Thymus (tissue), 14 donors: ENCODE measurements at places on chromosomes 5 and 9. TPM values are rescaled to one million over a fixed set of nuclear protein-coding genes. Genes with fewer than 3 reads are reported as not detected.

The IL9 gene
- 0.52 TPM for total RNA-seq

GRCh38 chr5:13866792-13867191 lies 77.7 kb downstream of the DNAH5 start:
- DNase-seq, result peak; percentile 6

The PCDHB2 gene
- total RNA-seq, result 0.24 TPM

DNA sequence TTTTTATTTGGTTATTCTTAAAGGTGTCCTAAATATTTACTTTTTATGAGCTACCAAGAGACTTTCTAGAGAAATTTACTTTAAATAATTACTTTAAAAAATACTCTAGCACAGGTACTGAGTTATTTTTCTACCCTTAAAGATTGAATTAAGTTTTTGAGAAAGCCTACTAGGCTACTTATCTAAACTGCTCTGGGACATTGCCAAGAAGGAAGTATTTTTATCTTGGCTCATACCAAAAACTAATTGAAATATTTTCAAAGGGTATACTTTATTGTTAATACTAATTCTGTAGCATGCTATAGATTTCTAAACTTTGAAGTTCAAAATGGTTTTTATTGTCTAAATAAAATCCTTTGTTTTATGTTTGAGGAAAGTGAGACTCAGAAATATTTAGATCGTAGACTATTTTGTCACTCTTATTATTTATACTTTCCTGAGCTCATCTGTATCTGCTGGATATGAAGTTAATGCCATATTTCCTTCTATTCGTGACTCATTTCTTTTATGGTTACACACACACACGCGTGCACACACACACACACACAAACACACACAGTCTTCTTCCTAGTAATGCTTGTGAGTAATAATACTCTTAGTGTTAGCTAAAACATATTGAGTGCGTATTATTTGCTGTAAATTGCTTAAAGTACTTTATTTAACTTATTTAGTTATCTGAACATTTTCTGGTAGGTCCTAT lies 89.5 kb downstream of the MAN2A1 start:
- DNase-seq, result no peak

- DNase-seq, result no peak
Measured at GRCh38 chr9:127255692-127256091, 8.9 kb upstream of the GARNL3 start.

GRCh38 chr9:5188060-5188984 lies 2.9 kb upstream of the INSL6 start:
- no peak for DNase-seq

The HOMER1 gene
- total RNA-seq, result 13.5 TPM

- DNase-seq, result no peak
Measured at GRCh38 chr9:88056876-88057275, 81.4 kb downstream of the SPATA31C2 start.

DNA sequence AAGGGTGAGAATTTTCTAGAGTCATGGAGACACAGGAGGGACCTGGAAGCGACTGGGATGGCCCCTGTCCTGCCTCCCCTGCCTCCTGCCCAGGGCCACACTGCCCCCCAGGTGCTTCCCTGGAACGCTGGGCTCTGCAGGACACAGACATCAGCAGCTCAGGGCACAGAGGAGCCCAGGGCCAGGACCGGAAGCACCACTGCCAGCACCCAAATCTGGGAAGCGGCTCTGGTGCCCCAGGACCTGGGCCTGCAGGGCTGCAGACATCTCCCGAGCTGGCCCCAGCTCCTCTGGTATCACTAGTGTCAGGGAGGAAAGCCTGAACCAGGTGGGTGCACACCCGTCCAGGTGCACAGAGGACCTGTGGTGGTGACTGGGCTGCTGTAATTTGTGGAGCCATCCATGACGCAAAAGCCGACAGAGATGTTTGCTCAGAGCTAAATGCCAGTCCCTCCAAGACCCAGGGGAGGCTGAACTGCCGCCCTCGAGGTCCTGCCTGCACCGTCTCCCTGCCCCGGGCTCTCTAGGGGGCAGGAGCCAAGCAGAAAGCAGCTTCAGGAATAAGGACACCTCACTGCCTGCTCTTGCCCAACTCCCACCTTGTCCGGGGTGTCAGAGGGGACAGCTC lies 46.0 kb upstream of the SIMC1 start:
- no peak for DNase-seq

GRCh38 chr5:149610589-149611255 lies 29.4 kb downstream of the ARHGEF37 start:
- no peak for DNase-seq

GRCh38 chr5:151144275-151144674 lies 13.3 kb downstream of the ANXA6 start:
- DNase-seq, result no peak

The CCNB1 gene
- total RNA-seq, result 106 TPM

DNA sequence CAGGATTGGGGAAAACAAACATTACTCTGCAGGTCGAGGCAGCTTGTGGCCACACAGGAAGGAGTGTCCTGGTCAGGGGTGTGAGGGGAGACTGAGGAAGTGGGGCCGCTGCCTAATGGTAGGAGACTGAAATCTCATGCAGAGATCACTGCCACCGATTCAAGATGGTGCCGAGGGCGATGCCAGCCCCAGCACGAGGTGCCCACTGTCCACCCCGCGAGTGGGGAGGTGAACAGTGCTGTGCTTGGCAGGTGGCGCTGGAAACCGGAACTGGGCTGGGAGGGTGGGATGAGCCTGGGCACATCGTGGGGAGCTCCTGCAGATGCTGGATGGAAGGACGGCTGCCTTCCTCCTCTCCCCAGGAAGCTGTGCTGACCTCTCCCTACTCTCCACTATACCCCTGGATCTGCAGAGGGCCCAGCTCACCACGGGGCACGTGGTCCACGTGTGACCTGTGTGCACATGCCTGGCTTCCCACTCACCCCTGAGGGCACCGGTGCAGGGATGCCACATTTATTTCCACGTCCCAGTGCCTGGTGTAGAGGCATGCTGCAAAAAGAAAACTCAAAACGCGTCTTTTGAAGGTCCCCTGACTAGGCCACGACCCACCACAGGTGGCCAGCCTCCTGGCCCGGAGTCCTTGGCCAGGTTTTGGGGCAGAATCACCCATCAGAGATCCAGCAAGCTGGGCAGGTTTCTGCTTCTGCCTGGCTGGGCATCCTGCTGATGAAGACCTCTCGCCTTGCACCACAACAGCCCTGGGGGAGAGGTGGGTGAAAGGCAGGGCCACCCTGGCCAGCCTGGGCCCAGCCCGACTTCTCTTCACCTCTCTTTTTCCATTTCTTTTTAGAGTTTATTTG lies 71.7 kb upstream of the FCN1 start:
- DNase-seq, result no peak

The CCL28 gene
- 2.0 TPM for total RNA-seq

The MEF2C gene
- total RNA-seq, result 12.8 TPM

DNA sequence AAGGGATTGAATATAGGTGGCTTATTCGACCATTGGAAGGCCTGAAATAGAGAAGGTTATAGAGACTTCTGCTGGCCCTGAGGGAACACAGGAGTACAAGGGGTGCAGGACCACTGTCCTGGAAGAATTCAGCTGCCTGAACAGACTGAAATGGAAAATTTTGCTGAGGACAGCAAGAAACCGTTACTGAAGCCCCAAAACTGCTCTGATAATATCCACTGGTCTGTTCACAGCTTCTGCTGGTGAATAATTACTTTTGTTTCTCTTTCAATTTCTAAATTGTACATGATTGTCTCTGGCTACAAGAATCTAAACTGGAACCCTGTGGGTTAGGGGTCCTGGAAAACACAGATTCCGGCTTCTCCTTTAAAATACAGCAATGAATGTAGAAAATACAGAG lies 218.5 kb upstream of the CDH12 start:
- no peak for DNase-seq

DNA sequence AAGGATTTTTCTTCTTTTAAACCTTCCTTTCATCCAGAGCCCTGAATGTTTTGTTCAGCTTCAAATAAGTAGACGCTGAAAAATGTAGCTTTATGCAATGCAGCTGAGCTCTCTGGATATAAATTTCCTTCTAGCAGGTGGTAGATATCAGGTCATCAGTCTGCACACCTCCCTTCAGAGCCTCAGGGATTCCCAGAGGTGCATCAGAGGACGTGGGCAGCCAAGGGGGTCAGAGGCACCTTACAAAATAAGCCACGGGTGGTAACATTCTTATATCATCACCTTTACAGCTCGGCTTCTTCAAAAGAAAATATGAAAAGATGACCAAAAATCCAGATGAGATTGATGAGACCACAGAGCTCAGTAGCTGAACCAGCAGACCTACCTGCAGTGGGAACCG lies 19.3 kb downstream of the MOCS2 start:
- DNase-seq, result no peak

The FCN2 gene
- 0.52 TPM for total RNA-seq

DNA sequence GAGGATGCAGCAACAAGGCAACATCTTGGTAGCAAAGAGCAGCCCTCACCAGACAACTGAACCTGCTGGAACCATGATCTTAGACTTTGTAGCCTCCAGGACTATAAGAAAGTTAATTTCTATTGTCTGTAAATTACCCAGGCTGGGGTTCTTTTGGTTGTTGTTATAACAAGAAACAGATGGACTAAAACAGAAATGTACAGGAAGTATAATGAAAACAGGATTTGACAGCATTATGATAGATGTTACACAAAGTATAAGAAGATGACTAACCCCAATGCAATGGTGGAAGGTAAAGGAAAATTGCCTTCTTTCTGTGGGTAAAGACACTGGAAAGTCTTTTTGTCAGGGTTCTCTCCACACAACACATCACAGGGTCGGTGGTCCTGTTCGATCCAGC lies 204.2 kb downstream of the SGCD start:
- no peak for DNase-seq

- DNase-seq, result no peak
Measured at GRCh38 chr5:151255621-151256286, 2.8 kb downstream of the GM2A start.

DNA sequence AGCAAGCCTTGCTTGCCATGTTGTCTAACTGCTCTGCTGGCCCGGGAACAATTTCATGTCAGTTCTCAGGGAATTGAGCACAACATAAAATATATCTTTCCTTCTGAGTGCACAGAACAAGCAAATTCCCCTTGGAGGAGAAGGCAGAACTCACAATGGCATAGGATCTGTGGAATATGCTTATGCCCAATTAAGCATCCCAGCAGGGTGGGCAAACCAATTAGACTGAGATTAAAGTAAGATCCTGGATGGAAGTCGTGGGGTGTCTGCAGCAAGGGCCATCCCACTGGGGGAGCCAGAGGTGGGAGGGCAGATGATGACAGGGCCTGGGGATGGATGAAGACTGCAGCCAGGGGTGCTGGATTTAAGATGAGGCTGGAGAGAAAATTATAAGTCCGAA lies 114.1 kb downstream of the BRINP1 start:
- DNase-seq, result no peak

- DNase-seq, result no peak
Measured at GRCh38 chr5:52893105-52893504, 96.0 kb upstream of the ITGA2 start.

DNA sequence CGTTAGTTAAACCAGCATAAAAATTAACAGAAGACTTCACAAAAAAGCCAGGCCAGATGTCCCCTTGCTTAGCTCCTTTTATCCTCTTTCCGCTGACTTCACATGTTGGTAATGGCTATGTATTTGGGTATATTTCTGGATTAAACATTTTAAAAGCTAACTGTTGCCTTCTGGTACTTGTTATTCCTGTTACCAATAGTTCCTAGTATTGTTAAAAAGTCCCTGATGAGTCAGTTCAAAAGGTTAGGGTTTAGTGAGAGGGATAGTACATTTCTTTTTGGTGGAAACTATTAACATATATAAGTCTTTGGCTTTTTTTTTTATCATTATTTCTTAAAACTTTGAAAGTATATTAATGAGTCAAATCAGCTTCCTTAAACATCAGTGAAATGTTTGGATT lies 103.2 kb upstream of the ELL2 start:
- DNase-seq, result no peak

DNA sequence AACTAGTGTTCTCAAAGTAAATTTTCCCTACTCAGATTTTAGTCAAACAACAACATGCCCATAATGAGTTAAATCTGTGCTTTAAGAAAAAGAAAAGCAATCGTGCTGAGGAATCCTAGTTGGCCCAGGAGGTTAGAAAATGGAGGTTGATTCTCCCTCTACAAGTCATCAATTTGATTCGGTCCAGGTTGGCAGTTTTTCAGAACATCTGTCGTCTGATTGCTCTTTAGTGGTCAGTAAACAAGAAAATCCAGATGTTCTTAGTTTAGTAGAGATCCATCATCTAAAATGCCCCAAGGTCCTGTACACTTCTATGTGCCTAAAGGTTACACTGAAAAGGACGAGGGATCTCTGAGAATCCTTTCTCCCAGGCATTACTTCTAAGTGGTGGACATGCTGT lies 659.2 kb downstream of the MTRR start:
- DNase-seq, result no peak

DNA sequence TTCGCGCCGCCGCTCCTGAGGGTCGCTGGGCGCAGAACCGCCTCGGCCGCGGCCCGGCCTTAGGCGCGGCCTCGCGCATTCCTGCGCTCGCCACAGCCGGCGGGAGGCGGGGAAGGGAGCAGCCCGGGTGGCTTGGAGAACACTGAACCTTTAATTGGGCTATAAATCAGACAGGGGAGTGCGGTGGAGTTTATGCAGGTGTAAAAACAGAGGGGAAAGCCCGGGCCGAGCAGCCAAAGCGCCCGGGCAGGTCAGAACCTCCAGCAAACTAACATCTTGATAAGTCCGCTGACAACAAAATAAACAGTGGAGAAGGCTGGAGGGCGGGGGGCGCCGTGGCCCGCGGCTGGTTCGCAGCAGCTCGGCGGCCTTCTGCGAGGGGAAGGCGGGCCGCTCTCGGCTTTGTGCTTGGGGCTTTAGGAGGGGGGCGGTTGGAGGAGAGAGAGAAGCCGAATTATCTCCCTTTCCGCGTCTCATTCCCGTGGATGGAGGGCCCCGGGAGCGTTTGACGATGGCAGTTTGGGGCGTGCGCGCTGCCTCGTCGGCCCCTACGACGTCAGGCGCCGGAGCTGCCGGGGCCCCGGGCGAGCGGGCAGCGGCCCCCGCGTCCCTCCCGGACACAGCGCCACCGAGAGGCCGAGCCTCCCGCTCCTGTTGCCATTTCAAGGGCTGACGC lies 11.3 kb downstream of the FOXD1 start:
- DNase-seq, result no peak
